ENCODE measurements at places on chromosomes 1 and 21. TPM values are rescaled to one million over a fixed set of nuclear protein-coding genes. Genes with fewer than 3 reads are reported as not detected.

- DNase-seq, result no peak
Observed at GRCh38 chr1:39174390-39175081, 30.0 kb upstream of the MACF1 start.

DNA sequence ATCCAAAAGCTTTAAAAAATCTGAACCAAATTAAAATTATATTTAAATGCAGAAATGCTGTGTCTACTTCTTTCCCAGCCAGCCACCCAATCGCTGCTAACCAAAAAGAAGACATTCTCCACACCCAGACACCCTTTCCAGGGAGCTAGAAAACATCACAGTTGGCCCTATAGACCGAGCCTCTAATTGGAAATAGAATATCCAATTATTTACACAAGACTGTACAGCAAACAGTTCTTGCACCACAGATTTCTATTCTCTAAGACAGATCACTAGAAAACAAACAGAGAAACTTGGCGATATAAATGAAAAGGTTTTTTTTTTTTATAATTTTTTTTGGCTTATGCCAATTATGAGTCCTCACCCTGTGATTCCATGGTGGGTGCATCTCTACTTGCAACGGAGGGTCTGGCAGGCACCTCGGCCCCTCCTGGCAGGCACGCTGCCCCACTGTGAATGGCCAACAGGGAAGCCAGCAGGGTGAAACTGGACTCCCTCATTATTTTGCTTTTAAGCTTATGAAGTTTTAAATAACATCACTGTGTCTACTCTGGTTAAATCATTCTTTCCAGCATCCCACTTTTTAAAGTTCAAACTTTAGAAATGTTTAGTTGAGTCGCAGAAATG, 29.2 kb downstream of the BCAR3 start:
- DNase-seq, result no peak

- DNase-seq, result no peak
Observed at GRCh38 chr1:228996281-228996680, 261.0 kb downstream of the RHOU start.

DNA sequence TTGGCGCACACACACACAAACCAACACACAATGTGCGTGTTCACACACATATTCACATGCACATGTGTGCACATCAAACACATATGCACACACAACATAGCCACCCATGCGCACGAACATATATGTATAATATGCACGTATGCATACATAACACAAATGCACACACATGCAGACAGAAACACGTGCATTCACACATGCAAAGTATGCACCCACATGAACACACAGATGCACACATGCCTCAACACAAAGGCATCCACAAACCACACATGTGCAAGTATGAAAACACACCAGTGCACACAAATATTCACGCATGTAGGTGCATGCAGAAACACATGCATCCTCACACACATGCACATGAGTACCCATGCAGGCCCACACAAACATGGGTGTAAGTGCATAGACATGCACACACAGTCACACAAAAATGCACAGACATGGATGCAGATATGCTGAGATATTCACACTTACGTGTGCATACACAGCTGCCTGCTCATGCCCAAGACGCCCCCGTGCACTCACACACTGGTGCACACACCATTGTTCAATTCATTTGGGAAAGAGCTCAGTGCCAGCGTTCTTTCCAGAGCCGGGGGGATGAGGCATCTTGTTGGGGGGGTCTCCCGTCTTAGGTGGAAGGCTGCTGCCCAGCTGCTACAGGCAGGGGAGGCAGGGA, 52.7 kb upstream of the ARHGEF16 start:
- DNase-seq, result no peak

DNA sequence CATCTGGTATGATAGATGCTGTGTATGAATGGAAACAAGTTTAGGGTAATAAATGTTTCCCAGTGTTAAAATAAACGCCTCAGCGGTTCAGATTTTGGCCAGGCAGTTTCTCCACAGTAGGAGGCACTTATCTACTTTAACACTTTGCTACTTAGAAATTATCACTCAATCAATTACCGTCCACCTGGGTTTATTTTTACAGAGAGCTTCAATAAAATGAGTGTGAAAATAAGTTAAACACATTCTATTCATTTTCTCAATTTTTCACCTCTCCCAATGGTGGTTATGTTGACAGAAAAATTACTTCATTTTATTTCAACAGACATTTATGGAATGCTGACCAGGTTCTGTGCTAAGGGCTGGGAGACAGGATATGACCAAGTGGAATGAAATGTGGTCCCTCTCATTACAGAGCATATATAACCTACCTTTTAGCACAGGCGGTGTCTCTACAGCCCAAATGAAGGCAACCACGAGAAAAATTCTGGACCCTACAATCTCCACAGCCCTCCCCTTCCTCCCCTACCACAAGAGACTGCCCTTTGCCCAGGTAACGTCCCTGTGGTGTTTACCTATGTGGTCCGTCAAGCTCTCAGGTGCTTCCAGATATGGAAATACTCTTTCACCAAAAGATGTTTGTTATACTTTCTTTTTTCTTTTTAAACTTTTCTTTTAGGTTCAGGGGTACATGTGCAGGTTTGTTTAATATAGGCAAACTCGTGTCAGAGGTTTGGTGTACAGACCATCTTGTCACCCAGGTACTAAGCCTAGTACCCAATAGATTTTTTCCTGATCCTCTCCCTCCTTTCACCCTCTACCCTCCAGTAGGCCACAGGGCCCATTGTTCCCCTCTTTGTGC, 105.5 kb downstream of the HLCS start:
- no peak for DNase-seq

DNA sequence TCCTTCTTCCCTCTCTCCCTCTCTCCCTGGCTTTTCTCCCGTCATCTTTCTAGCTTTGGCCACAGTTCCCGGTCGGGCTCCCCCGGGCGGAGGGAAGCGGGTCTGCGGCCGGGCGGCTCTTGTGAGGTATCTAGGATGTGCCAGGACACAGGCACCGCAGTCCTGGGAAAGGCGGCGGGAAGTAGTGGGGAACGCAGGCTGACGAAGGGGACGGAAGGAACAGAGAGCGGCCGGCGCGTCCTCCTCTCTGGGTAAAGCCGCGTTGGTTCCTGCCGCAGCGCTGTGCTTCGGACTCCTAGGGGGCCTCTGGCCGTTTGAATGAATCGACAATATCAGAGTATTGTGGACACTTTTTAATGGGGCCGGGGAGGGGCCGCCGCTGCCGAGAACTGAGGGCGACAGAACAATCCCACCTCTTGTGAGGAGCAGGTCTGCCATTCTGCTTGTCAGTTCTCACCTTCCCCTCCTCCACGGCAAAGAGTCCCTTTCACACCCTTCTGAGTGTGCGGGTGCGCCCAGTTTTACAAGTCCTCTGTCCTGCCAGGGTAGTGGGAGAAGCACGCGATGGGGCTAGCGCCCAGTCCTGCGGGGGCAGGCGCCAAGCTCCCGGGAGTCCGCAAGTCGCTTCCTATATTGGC, 1.2 kb upstream of the LHX9 start:
- DNase-seq, result peak; percentile 38

DNA sequence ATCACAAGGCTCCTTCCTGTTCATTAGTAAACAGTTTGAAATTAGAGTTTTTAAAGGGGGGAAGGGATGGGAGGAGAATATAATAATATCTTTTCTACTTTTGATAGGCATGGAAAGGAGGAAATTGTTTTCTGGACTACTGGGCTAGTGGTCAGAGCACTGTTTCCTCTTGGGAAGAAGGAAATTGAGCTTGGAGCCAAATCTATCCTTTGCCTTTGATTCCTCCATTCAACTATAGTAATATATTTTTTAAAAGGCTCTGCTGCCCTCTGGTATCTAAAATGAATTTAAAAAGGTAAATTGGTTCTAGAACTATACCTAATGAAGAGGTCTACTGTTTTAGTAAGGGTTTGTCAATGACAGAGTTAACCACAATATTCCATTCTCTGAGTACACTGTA, 5.9 kb downstream of the IARS2 start:
- DNase-seq, result no peak

- DNase-seq, result peak; percentile 97
Observed at GRCh38 chr1:245874942-245875580, 632.0 kb downstream of the SMYD3 start.

DNA sequence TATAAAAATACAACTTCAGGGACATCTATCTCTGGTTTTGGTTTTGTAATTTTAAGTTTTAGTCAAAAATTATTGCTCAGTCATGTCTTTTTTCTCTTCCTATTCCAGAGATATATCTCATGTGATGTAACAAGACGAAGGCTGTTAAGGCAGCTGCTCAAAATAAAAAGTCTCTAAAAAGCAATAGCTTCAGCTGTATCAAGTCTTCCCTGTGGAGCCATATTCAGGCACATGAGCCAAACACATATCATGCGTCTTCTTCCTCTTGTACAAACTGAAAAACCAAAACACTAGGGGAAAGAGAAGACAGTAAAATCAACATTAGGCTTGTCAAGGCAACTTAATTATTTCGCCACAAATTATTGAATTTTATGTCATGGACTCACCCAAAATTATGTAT, 240.7 kb downstream of the NRIP1 start:
- no peak for DNase-seq

DNA sequence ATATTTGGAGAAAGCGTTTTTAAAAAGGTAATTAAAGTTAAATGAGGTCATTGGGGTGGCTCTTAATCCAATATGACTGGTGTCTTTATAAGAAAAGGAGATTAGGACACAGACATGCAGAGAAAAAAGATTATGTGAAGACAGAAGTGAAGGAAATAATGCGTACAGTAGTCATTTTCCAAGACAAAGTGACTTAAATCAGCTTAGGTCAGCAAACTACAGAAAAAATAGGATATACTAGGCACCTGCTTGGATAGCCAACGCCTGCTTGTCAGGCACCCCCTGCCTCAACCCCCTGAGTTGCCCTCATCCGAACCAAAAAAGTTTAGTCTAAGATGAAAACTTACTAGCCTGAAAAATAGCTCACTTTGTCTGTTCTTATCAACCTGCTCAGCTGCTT, 58.2 kb upstream of the SPAG17 start:
- DNase-seq, result no peak

GRCh38 chr1:76568573-76569238, 298.6 kb upstream of the ST6GALNAC5 start:
- DNase-seq, result no peak

DNA sequence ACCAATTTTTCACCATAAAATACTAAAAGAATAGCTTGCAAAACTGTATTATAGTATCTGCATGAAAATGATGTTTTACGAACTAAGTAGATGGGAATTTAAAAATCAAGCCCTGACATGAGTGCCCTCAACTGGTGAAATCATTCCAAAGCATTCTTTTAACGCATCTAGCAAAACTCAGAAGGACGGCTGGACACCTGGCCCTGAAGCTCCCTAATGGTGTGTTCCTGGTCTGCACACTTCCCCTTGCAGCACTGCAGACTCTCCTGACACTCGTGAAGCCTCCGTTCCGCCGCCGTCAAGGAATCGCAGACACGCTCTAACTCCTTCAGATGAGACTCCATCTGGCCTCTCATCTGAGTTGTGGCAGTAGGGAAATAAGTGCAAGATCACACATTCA, 39.9 kb downstream of the ODF2L start:
- peak; percentile 24 for DNase-seq

DNA sequence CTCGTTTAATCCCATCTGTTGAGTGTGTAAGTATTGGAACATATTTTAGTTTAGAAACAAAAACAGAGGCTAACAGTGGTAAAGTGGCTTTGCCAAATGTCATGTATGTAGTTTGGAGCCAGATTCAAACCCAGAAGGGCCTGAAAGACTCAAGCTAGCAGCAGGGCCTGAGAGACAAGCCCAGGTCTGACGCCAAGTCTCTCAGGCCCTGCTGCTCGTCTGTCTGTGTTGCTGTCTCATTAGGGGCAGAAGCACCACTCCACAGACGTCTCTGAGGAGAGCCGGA, 8.3 kb downstream of the CITED4 start:
- no peak for DNase-seq

GRCh38 chr1:223815020-223815853, 30.5 kb downstream of the TP53BP2 start:
- no peak for DNase-seq

DNA sequence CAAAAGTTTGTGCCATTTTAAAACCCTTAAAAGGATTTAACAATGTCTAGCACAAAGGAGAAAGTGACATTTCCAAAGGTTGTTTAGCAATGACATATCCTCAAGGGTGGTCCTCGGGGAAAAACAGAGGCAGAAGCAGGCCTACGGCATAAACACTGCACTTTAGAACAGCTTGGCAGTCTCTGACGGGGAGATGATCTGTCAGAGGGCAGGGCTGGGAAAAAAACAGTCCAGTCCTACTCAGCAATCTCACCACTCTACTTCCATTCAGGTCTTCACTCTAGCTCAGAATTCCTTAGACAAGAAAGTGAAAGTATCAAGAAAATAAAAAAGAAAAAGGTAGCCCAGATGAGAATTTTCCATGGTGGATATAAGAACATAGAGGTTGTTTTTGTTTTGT, 4.1 kb downstream of the CRYZ start:
- no peak for DNase-seq

DNA sequence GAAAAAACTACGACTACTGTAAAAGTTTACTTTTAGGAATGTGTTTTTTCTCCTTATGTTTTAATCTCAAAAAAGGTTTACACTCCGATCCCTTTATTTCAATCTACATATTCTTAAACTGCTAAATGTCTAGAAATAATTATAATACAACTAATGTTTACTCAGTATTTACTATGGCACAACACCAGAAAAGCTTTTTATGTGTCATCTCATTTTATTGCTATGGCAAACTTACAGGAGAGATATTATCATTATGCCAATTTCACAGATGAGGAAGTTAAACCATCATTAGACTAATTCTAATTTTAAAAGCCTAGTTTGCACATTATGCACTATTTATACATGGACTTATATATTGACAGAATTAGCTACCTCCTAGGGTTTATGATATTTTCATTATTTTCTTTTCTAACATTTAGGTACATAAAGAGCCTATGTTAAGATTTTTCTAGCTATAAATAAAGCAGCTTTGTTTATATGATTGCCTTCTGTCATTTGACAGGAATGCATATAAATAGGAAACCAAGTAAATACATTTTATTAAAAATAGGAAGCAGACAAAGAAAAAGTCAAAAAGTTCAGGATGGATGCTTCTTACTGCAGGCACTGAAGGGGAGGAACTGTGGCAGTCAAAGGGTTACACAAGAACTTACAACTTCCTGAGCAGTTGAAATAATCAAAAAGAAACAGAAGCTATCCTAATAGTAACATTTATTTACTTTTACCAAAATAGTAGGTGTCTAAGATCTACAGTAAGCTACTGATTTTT, 442.4 kb downstream of the LTN1 start:
- DNase-seq, result no peak

DNA sequence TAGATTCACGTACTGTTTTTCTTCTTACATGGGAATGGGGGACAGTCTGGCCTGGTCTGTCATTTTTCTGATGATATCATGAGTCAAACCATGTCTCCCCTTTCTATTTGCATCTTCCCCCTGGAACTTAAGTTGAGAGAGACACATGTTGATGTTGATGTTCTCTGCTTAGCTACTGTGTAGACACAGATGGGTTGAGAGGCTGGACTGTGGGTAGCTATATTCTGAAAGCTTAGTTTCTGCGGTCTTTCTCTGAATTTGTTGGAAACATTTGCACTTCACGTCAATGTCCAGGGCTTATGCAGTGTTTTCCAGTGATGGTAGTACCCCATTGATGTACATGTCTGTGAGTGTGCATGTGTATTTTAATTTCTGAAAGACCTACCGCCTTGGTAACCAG, 58.2 kb downstream of the FCRL5 start:
- DNase-seq, result no peak

GRCh38 chr21:25936776-25937175, 202.0 kb downstream of the GABPA start:
- peak; percentile 41 for DNase-seq

The TNFSF18 gene
- 11.1 TPM for total RNA-seq

The HRNR gene
- total RNA-seq, result 2.2 TPM

The PTGS2 gene
- 113 TPM for total RNA-seq

The LCE3E gene
- not detected for total RNA-seq

The TACSTD2 gene
- total RNA-seq, result 26.2 TPM

The ABCD3 gene
- total RNA-seq, result 31.1 TPM

The RNF186 gene
- total RNA-seq, result not detected

The CSF3R gene
- total RNA-seq, result 10.1 TPM
